ENCODE measurements at places on chromosomes 2 and 18.
A peak's percentile ranks its signal among the peaks of the same experiment; 100 is the strongest.

GRCh38 chr2:147989809-147990403 lies 30.6 kb downstream of the ORC4 start:
- DNase-seq, result no peak

DNA sequence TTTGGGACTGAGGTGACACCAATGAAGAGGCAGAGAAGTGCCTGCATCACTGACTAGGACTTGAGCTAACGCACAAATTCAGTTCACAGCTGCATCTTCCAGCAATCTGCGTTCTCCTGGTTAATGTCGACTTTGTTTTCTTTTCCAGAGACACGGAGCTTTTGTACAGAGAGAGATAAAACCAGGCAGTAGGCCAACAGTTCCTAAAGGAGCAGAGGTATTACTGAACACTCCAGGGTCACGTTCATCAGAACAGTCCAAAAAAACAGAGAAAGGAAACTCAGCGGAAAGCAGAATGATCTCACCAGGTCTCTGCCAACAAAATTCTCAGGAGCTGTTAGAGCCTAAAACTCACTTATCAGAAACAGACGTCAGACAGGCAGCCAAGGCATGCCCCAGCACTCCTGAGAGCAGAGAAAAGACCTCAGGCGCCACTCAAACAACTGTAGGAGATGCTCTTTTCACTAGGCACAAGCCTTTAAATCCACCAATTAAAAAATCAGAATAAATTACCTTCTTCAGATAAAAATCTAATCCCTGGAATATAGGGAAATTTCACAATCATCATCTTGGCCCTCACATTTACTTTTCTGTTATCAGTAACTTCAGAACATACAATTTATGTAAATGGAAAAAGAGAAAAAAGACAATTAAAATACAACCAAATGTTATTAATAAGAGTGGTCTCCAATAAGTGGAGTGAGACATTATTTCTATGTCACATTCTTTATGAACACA lies 95.9 kb upstream of the SPTBN1 start:
- no peak for DNase-seq

DNA sequence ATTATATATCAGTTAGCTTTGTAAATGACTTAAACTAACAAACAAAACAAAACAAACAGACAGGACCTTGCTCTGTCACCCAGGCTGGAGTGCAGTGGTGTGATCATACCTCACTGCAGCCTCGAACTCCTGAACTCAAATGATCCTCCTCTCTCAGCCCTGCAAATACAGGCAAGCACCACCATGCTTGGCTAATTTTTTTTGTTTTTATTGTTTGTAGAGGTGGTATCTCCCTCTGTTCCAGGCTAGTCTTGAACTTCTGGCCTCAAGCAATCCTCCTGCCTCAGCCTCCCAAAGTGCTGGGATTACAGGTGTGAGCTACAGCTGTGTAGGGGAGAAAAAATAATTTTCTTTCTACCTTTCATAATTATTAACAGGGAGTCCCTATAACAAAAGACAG lies 33.8 kb upstream of the PPM1B start:
- no peak for DNase-seq

GRCh38 chr2:150047620-150048222 lies 439.7 kb downstream of the RND3 start:
- DNase-seq, result no peak

GRCh38 chr2:38116762-38117161 lies 40.8 kb upstream of the CYP1B1 start:
- DNase-seq, result no peak

DNA sequence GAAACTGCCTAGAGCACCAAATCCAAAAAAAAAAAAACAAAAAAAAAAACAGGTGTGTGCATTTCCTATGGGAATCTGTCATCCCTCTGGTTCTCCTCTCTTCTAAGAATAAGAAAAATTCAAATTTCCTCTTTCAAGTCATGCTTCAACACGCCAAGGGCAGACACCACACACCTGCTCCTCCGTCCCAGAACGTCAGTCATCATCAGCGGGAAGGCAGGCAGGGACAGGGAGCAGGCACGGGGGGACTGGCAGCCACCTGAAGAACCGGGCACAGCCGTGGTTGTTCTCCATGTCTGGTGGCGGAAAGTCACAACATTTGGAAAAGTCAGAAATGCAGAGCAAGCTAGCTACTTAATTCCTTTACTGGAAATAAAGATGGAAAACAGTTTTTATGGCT lies 214.8 kb downstream of the IKZF2 start:
- DNase-seq, result no peak

DNA sequence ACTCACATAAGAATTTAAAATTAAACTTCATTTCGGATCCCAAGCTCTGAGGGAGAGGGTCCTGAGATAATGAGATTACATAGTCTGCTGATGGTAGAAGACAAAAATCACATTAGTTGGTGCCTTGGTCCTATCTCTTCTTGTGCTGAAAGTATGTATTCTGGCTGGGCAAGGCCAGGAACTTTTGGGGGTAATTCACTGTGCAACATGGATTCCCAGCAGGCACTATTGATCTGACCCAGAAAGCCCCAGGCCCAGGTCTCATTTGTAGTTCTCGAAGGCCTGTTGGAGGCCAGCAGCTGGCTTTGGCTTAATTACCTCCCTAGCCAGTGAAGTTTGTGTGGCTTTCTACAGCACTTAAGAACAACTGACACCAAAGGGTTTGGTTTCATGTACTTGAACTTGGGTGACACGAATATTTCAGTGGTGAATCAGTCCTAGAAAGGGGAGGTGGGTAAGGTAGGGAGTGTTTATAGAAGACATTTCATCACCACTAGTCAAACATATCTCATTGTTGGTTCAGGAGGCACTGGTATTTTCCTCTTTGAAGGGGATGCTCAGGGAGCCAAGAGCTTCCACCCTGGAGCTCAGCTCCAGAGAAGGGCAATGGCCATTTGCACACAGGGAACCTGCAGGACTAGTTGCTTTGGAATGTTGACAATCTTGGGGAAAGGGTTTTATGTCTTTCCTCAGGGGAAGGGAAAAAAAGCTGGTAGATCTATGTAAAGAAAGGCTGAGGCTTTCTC lies 217.8 kb downstream of the OSR1 start:
- no peak for DNase-seq

GRCh38 chr2:44010266-44010665 lies 14.5 kb upstream of the LRPPRC start:
- no peak for DNase-seq

- no peak for DNase-seq
These were observed 364.9 kb downstream of the SS18 start for GRCh38 chr18:25725501-25725900.

- no peak for DNase-seq
These were observed 29.6 kb upstream of the RPL31 start for GRCh38 chr2:100972452-100972851.

- no peak for DNase-seq
These were observed 4.1 kb upstream of the OTX1 start for GRCh38 chr2:63046552-63046951.

GRCh38 chr18:63224630-63225029 lies 94.9 kb downstream of the BCL2 start:
- no peak for DNase-seq

DNA sequence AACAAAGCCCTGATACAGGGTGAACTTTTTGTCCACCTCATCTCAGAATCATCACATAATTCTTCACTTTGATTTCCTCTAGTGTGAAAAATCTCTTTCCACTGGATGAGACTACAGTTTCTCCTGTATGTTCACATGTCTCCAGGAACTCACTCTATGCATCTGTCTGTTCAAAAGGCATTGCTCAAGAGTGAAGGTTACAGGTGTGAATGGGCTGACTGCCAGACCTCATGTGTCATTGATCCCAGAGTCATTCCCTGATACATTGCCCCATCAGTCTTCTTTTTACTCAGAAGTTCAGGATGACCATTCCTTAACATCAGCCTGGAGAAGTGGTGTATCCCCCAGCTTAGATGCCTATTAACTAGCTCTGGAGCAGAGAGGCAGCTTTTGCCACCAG lies 4.4 kb upstream of the DSC3 start:
- DNase-seq, result no peak

DNA sequence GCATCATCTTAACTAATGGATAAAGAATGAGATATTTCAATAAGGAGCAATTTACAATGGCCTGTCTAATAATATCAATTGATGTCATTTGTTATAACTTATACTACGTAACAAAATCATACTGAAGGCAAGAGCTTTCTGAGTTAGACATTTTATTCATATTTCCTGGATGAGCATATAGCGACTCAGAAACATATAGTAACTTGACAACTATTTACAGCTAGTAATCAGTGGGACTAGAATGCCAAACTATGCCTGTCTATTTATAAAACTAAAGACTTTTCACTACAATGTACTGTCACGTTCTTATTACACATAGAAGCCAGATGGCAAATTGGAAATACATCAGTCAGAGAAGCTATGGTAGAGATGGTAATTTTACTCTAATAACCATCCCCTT lies 766.2 kb upstream of the TMEFF2 start:
- no peak for DNase-seq

- DNase-seq, result peak; percentile 72
These were observed 143.5 kb downstream of the TGIF1 start for GRCh38 chr18:3593381-3593903.

- DNase-seq, result no peak
These were observed 60.4 kb downstream of the ABCB11 start for GRCh38 chr2:168970711-168971233.

GRCh38 chr18:75775121-75775520 lies 347.6 kb upstream of the SMIM21 start:
- DNase-seq, result no peak

GRCh38 chr2:207825978-207826377 lies 56.3 kb upstream of the FZD5 start:
- DNase-seq, result no peak

DNA sequence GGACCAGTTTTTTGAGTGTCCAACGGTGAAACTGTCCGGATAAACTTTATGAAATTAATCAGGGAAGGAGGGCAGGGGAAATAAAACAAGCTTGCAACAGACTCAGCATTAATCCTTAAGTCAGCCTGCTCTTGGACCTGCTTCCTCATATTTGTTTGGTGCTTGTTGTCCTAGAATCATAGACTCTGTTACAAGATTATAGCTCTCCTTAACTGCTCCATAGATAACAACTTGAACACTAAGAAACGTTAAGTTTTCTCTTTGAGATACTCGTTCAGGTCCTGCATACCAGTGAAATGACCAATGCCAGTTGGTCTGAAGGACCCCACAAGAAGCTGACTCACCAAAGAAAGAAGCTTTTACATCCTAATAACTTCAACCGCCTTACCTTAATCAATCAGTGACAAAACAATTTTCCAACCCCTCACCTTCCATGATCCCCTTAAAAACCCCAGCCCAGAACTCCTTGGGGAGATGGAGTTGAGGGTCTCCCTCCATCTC lies 493.2 kb downstream of the PID1 start:
- no peak for DNase-seq

GRCh38 chr2:241226723-241227572 lies 38.5 kb downstream of the ANO7 start:
- DNase-seq, result no peak

- no peak for DNase-seq
These were observed 130.0 kb downstream of the GLI2 start for GRCh38 chr2:120865656-120866055.

DNA sequence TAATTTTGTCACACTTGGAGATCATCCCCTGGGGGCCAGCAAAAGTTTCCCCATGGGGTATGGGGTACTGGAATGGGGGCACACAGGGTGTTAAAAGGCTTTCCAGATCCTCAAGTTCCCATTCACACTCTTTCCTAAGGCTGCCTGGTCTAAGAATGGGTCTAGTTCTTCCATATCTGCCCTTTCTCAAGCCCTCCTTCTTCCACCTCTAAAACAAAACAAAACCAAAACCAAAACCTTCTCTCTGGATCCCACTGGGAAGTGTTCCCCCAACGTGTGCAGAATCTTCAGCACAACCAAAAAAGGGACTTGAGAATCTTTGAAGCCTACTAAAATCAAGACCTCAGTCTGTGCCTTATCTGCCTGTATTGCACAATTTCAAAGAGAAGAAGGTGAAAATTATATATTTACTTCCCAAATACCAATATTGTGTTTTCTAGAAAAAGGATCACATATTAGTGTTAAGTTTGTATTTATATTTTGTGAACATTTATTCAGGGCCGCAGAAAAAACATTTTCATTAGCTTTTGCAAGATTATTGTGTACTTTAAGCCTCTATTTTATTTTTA lies 207.2 kb upstream of the TCF4 start:
- DNase-seq, result no peak

DNA sequence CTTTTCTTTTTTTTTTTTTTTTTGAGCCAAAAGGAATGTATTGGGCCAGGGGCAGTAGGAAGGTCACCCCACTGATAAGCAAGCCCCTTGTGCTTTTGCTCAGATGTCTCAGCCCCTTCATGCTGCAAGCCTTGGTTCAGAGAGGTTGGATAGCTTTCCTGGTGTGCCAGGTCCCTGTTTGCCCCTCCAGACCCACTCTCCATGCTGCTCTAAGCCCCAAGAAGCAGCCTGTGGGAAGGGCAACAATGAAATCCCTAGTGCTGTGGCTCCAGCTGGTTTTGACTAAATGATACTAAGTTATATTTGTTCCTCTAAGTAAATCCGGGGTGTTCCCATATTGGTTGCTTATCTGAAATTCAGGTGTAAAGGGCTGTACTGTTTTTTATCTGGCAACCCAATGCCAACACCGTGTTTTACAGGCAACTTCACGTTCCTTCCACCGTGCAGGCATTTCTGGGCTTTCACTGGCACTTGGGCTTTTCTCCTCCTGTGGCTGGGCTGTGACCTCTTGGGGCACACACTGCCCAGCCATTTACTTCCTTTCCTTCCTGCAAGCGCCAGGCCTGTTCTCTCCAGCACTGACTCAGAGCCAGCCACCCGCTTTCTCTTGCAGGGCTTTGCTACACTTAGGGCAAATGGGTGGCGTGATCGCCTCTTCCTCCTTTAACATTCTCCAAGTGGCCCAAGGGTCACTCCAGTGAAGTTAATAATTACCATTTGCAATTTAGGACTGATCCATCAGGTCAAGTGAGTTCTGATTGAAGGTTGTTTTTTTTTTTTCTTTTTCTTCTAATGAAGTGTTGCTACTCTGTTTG lies 21.6 kb downstream of the MERTK start:
- DNase-seq, result no peak

DNA sequence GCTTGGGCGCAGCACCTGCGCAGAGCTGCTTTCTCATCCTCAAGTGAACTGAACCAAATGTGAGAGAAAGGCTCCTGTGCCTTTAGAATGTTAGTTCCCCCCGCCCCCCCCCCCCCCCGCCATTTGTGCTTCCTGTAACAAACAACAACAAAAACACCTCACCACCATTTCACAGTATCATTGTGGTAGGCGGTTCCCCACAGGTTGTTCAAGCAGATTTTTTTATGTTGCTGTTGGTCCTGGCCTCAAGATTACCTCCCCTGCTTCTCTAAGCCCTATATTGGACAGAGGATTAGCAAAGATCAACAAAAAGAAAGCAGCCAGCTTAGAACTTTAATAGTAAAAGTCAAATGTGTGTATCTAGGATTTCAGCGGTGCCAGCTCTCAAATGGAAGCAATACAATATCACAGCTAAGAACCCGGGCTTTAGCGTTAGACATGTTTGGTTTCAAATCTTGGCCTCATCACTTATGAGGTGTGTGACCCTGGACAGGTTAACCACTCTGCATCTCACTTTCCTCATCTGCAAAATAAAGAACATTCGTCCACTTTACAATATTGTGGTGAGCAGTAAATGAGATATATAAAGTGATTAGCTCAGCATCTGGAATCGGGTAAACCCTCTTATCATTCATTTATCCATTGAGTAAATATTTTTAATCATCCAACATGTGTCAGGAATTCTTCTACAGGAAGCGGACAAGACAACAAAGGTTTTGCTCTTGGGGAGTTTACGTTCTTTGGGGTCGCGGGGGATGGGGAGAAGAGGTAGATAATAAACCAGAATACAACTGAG lies 84.6 kb downstream of the KCTD18 start:
- DNase-seq, result no peak
